ENCODE measurements at places on chromosomes 6 and 20.

DNA sequence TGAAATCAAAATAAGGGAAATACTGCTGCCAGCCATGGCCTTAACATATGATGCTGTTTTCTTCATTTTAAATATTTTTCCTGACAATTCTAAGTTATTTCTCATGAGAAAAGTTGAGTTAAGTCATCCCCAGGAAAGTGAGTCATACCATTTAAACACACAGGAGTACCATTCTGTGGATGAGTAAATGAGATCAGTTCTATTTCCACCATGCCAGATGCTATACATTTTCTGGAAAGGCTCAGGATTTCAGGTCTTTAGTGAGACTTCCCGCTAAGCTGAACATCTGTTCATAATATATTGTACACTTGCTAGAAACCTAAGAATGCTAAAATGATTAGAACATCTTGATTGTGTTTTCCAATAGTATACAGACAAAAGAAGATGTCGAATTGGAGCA, 256.2 kb upstream of the MANEA start:
- DNase-seq, result no peak

DNA sequence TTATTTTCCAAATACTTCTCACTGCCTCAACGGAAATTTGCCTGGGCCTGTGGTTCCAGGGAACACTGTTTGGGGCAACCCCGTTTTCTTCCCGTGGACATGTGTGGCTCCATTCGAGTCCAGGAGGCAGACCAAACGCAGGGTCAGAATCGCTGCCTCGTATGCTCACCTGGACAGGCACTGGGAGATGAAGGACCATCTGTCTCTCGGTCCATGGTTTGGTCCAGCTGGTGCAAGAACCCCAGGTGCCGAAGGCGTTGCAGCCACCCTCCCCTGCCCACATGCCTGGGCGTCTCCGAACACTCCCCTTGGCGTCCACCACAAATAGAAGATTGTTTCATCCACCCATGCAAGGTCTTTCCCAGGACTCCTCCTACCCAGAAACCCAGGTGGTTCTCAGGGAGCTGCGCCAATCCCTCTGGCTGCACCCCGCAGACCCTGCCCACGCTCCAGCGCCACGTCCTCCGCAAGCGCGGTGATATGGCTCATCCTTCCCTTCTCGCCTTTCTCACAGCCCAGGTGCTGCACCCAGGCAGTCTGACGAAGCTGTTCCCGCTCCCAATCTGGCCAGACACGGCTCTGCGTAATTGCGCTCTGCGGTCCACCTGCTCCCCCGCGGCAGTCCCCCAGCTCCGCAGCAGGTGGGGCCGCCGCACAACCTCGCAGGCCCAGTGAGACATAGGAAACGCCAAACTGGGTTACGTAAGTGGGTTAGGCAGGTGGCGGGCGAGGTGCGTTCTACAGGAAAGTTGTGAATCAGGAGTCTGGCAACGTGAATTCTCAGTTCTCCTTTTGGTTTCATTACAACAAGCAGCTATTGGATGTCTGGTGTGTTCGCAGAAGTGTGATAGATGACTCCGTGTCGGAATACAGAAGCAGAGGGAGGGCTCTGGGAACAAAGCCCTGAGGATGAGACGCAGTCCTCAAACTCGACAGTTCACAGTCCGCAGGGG, 146.2 kb upstream of the ECI2 start:
- no peak for DNase-seq

GRCh38 chr6:36491378-36491965, 48.7 kb downstream of the KCTD20 start:
- no peak for DNase-seq

DNA sequence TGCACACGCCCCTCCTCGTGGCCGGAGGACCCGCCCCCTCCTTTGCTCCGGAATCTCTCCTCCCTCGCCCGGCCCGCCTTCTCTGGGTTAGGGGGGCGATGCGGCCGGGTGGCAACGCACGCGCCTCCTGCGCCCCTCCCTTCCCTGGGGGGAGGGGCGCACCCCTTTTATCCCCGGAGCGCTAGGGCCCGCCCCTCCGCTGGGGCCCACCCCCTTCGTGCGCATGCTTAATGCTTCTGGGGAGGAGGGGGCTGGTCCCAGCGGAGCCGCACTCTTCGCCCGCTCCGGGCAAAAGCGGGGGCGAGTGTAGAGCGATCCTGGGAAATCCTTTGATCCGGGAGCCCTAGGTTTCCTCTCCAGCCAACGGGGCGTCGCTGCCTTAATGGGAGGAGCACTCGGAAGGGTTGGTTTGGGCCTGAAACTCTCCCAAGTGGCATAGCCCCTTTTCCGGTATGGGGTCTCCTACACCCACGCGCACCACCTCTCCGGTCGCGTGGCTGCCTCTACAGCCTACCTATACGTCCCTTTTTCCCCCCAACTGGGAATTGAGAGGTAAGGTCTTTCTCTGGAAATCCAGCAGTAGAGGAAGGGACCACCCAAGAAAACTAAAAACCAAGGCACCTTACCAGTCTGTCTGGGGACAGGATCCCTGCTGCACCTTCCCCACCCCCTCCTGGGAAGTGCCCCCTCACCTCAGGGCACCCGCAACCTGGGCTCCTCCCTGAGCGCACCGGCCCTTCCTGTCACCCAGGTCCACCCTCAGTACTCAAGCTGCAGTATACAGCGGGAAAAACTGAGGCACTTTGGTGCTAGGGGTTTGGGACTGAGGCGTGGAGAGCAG, 2.1 kb downstream of the SOX12 start:
- peak; percentile 47 for DNase-seq

DNA sequence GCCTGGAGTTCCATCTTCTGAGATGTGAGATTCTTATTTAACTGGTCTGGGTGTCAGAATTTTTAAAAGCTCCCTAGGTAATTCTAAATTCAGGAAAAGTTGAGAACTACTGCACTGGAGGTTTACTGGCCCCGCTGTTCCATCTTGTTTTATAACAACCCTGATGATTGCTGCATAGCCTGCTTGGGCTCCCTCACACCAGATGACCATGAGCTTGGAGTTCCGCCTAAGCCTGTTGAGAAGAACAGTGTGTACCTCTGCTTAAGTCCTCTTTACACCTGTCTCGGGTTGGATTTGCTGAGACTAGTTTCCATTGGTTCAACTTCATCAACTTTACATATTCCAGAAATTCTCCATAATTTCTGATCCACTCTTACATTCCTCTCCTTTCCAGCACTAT, 77.9 kb downstream of the FKBP5 start:
- no peak for DNase-seq

DNA sequence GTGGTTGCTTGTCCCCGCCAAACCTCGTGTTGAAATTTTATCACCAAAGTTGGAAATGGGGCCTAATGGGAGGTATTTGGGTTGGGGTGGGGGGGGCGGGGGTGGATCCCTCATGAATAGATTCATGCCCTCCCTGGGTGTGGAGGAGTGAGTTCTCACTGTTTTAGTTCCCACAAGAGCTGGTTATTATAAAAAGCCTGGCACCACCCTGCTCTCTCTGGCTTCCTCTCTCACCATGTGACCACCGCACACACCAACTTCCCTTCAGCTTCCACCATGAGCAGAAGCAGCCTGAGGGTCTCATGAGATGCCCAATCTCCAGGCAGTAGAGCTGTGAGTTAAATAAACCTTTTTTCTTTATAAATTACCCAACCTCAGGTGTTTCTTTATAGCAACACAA, 111.3 kb downstream of the PRDM1 start:
- no peak for DNase-seq

GRCh38 chr6:26086211-26086610, 1.0 kb upstream of the HFE start:
- no peak for DNase-seq

DNA sequence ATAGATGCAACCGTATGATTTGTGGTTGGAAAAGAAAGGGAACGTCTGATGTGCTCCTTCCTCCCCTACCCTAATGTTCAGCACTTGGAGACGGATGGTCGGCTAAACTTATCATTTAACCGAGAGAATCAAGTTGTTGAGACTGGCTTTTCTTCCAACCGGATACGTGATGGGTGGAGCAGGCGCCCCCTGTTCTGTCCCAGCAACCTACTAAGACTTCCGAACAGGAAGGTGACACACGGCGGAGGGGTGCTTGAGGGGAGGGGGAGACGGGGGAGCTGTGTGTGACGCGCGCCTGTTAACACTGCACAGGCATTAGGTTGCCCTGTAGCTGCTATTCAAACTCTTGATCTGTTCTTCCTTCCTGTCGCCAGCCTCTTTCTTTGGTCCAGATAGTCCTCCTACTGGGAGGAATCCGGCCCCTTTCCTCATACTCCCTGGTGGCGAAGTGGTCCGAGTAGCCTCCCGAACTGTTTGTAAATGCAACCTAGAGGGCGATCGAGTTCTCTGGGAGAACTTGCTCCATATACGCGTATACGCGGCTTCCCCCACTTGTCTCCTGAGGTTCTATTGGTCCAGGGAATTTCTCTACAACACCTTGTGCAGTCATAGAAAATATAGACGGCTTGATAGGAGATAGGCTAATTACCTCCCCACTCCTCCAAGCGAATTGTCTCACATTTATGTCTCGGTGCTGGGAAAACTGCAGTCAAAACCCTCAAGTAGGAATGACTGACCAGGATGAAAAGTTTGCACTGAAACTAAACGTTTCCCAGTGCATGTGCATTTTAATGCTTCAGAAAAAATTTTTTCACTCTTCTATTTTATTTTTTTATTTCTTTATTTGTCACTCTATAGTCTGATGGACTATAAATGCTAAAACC, 126.0 kb upstream of the SLC2A12 start:
- peak; percentile 54 for DNase-seq

DNA sequence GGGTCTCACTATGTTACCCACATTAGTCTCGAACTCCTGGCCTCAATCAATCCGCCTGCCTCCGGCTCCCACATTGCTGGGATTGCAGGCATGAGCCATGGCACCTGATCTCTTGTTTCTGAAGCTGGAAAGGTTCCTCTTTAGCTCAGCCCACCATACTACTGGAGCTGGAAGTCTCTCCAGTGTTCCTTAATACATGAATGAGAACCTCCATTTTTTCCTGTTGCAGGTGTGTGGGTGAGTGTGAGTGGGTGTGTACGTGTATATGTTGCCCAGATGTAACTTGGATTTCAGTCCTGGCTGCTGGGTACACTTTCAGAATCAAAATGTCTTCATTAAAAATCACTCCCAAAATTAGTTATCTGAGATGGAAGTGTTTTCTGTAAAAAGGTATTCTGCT, 11.1 kb downstream of the PNPLA1 start:
- no peak for DNase-seq

DNA sequence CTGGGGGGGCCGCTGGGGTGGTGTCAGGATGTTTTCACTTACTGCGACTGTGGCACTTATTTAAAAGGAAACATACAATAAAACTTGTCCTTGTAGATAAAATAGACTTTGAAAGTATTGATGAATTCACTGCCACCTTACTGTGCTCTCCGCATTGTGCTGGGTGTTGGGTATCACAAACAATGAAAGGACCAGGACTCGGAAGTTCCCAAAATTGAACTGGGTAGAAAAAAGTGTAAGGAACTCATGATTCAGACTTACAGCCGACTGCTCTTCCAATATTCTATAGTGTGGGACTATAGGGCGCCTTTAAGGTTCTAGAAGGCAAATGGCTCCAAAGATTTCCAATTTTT, 32.1 kb upstream of the ID4 start:
- DNase-seq, result no peak

DNA sequence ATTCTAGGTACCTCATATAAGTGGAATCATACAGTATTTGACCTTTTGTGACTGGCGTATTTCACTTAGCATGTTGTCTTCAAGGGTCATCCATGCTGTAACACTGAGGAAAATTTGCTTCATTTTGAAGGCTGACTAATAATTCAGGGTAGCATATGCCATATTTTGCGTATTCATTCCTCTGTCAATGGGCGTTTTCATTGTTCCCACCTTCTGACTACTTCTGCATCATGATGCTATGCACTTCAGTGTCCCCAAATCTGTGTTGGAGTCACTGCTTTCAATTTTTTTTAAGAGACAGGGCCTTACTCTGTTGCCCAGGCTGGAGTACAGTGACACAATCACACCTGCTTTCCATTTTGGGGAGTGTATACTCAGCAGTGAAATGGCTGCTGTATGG, 51.6 kb downstream of the SYNDIG1 start:
- no peak for DNase-seq

DNA sequence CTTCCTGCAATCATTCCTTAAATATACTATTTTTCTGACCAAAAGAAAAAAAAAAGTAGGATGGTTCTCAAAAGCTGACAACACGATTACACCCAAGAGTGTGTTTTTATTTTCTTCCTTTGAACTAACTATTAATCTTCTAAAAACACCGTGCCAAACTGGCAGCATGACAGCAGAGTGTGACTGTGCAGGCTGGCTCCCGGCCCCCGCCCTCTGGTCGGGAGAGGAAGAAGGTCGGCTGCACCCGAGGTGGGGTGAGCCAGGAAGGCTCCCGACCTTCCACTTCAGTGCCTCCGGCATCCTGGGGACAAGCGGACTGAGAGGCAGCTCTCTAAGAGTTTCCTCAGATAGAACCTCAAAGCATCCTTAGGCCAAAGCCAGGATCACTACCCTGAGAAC, 29.2 kb downstream of the SLC22A23 start:
- no peak for DNase-seq

- no peak for DNase-seq
Measured at GRCh38 chr6:45424451-45424861, 46.7 kb upstream of the SUPT3H start.

DNA sequence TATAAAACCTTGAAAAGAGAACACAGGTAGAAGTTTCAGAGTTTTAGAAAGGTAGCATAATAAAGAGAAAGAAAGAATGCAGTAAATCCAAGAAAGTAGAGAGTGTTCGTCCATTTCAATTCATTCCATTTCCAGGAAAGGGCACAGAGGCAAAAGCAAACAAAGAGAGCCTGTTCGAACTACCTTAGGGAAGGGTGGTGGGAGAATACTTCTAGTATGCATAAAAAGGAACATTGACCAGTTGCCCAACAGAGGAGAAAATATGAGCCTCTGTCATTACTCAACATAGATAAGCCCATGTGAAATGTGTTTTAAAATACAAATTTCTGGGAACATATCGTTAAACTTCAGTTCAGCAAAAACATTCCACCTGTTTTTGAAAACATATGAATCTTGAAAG, 60.6 kb downstream of the CYP39A1 start:
- DNase-seq, result no peak

DNA sequence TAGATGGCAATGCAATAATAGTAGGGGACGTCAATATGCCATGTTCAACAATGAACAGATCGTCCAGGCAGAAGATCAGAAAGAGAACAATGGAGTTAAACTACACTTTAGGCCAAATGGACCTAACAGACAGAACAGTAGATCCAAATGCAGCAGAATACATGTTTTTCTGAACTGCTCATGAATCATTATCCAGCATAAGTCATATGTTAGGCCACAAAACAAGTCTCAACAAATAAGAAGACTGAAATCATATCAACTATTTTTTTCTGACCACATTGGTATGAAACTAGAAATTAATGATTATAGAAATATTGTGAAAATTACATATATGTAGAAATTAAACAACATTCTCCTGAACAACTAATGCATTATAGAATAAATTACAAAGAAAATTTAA, 10.2 kb upstream of the DEFB125 start:
- DNase-seq, result no peak

DNA sequence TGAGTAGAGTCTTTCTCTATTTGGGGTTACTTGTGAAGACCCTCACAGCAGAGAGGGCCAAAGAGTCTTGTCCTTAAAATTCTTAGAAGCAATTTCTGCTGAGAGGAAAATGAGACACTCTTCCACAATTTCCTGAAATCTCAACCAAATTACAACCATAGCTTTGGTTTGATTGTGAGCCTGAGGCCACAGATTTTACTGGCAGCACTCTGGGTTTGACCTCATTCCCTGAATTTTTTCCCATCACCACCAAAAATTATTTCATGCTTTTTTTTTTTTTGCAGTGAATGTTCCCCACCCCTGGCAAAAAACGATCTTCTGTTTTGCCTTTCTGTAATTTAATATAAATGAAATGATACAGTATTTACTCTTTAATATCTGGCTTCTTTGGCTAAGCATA, 125.5 kb downstream of the THEMIS start:
- no peak for DNase-seq

All from stimulated activated CD4-positive, alpha-beta T cell treated with anti-CD3 and anti-CD28 coated beads, Interleukin-1b, Interleukin-23, amount 100 ng/mL, for 1 hour (primary cell).